NCI-H2171 treated with DMSO at 0.1 percent for 48 hours (cell line): ENCODE measurements at places on chromosomes 5 and 9.

GRCh38 chr9:114487607-114488300 lies 17.5 kb downstream of the WHRN start:
- peak; percentile 35 for DNase-seq

DNA sequence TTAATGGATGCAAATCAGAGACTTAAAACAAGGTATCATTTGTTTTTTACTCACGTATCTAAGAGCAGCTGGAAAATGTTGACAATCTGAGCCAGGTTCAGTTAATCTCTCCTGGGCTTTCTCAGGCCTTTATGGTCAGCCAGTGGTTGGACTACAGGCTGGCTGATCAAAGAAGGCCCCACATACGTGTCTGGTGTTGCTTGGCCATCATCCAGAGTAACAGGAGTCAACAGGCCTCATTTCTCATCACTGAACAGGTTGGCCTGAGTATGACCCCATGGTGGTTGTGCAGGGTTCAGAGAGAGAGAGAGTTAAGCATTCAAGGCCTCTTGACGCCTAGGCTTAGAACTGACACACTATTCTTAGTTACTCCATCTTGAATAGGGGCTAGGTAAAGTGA lies 97.0 kb upstream of the VLDLR start:
- no peak for DNase-seq

DNA sequence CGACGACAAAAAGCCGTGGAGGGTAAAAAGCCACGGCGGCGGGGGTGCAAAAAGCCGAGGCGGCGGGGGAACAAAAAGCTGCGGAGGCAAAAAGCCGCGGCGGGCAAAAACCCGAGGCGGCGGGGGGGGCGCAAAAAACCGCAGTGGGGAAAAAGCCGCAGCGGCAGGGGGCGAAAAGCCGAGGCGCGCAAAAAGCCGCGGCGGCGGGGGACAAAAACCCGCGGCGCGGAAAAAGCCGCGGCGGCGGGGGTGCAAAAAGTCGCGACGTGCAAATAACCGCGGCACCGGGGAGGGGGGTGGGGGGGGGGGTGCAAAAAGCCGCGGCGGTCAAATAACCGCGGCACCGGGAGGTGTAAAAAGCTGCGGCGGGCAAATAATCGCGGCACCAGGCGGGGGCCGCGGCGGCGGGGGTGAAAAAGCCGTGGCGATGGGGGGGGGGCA lies 511.5 kb downstream of the FOXD4L5 start:
- DNase-seq, result no peak

GRCh38 chr5:55737793-55738192 lies at the start of gene DDX4:
DDX4 (plus strand) TSS chr5:55738061; CDS start chr5:55738964, 903 bp downstream.
- DNase-seq, result no peak

DNA sequence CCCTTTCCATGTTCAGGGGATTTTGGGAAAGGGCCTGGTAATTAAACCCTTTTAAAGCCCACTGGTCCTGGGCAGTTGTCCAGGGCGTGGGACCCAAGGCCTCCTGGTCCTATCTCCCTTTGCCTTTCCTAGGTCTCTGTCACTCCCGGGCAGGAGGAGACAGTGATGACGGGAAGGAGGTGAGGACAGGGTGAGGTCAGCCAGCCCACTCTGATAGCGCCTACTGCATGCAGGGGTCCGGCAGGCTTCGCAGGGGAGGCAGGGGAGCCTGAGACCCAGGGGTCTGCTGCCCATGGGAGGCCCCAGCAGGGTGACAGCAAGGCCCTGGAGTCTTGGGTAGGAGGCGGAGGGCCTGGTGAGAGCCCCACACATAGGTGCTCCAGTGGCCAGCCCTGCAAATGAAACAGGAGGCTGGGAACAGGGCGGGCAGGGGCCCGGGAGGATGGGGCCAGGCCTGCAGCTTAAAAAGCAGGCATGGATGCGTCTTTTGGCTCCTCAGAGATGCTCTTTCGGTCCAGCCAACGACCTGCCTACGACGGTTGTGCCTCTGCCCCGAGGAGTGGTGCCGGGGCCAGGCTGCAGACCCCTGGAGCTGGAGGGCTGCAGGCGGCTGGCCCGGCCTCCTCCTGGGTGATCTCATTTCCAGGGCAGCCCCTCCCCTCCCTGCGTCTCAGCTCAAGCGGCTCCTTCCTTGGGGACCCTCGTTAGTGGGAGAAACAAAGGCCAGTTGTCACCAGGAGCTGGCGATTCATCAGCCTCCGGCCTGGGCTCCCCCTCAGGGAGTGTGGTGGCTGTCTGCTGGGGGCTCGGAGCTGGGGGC lies 6.7 kb upstream of the RXRA start:
- no peak for DNase-seq

DNA sequence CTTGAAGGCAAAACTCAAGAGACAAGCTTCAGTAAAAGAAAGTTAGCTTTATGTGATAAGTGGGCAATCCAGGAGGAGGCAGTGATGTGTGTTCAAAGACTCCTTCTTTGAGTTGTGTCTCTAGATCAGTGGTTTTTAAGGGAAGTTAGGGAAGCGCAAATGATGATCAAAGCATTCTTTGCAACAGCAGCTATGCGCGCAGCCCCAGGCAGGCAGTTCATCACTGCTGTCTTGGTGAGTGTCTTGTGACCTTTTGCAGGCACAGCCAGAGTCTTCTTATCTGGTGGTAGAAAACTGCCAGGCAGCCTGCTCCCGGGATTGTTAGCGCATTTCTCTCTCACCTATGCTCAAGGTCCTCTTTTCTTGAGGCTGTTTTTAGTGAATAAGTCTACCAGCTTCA lies 40.3 kb upstream of the CLK4 start:
- DNase-seq, result no peak

- no peak for DNase-seq
Measured at GRCh38 chr9:77158772-77159513, 18.4 kb upstream of the VPS13A start.
